NCI-H1417 (cell line): ENCODE measurements at places on chromosomes 6 and 20.

- DNase-seq = peak; percentile 28
Measured at GRCh38 chr20:61588411-61589385, 336.6 kb downstream of the CDH4 start.

GRCh38 chr6:104995989-104996617 is 39.2 kb downstream of the LIN28B start:
- DNase-seq = no peak

DNA sequence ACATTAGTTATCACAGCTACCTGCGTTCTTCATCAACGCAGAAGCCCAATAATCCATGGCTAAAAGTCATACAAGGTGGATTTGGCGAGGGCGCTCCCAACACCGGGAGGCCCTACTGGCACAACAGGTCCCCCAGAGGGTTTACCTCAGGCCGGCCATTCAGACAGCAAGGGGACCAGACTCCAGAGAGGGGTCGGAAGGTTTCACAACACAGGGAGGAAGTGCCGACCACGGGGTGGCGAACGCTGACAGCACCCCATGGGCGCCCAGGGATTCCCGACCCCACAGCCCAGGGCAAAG is 1515.9 kb upstream of the DEFB115 start:
- no peak for DNase-seq

DNA sequence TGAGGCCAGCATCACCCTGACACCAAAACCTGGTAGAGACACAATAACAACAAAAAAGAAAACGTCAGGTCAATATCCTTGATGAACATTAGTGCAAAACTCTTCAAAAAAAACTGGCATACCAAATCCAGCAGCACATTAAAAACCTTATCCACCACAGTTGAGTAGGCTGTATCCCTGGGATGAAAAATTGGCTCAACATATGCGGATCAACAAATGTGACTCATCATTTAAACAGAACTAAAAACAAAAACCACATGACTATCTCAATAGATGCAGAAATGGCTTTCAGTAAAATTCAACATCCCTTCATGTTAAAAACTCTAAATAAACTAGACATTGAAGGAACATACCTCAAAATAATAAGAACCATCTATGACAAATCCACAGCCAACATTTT is 59.6 kb upstream of the PHIP start:
- no peak for DNase-seq

DNA sequence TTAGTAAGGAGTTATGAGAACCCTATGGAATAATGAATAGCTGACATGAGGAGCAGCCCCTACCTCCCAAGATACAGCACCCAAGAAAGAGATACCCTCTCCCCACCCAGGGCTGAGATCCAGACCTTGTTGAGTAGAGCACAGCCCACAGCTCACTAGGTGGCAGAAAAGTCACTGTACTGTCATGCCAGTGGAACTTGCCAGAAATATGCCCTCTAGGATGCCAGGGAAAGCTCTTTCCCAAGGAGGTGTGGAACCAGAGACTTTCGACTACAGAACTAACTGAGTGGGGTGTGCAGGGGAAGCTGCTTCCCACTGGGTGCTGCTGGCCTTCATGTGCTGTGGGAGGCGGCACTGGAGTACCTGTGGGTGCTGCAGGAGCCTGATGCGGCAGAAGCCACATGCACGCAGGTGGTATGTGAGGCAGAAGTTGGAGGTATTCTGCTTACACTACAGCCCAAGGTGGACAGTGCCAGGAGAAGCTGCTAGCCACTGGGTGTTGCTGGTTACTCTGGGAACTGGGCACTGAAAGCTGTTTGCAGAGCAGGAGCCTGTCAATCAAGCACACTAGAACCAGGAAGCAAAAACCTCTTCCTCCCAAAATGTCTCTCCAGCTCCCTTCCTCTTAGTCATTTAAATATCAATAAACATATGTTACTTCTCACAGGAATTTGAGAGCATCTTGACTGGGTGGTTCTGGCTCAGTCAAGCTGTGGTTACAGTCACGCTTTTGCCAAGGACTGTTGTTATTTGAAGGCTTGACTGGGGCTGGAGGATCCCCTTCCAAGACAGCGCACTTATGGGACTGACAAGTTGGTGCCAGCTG is 17.8 kb downstream of the ARMC12 start:
- DNase-seq = no peak

DNA sequence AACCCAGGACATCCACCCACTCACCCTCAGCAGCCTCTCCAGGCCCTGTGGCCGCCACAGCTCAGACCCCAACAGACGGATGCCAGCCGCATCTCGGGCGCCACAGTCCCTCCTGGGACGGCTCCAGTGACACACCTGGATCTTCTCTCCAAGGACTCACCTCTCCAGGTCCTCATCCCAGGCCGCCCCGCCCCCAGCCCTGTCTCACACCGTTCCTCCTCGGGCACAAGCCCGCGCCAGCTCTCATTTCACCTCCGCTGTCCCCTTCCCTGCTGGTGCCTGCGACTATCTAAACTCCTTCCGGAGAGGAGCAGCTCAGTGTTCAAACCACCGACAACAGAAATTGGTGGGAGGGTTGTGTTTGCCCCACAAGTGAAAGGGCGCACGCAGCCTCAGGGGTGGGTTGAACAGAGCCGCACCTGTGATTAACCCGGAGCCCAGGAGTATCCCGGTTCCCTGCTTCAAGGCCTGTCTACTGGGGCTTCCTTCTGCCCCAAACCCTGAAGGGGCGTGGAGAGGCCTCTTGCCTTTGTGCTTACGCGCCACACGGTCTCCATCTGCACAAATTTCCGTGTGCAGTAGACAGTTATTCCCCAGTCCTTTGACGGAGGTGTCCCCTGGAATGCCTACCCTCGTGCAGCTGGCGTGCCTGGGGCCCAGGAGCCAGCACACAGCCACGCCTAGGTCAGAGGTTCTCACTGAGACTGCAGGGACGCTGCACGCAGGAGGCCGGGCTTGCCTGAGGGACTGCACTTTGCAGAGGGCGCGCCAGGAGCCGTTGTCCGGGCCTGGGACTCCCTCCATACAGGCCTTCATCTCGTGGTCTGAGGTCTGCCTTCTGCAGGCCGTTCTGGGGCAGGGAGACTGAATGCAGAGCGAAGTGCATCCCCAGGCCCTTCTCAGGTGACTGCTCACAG is 232.7 kb downstream of the DLL1 start:
- DNase-seq = no peak

DNA sequence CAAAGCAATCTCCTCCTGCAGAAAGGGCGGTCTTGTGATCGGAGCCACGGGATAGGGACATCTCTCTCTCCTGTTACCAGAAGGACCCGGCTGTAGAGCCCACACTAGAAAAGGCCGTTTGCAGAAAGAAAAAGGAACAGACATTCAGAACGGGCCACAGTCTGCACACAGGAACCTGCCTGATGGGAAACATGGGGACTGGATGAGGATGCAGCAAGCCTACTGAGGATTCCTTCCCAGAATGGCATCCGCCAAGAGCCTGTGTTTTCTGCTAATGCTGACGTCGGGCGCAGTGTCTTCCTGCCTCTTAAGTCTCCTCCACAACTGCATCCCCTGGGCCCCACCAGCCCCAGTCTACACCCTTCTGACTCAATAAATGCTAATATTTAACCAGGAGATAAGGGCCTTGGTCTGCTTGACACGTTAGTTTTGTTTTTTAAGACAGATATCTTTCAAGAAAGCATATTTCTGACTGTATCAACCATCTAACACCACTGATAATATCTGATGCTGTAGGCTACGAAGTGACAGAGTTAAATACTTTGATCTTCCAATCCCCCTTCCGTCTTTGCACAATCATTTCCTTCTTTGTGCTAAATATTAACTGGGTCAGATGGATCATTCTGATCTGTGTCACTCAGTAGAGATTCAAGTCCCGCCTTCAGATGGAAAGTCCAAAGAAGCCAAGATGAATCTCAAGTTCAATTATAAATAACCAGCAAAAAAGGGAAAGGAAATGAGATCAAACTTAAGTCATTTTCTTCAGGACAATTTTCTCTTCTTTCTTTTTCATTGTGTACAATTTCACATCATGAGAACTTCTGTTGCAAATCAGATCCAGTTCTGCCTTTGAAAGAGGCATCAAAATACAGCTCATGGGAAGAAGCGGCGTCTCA is 20.7 kb downstream of the FAM50B start:
- no peak for DNase-seq

DNA sequence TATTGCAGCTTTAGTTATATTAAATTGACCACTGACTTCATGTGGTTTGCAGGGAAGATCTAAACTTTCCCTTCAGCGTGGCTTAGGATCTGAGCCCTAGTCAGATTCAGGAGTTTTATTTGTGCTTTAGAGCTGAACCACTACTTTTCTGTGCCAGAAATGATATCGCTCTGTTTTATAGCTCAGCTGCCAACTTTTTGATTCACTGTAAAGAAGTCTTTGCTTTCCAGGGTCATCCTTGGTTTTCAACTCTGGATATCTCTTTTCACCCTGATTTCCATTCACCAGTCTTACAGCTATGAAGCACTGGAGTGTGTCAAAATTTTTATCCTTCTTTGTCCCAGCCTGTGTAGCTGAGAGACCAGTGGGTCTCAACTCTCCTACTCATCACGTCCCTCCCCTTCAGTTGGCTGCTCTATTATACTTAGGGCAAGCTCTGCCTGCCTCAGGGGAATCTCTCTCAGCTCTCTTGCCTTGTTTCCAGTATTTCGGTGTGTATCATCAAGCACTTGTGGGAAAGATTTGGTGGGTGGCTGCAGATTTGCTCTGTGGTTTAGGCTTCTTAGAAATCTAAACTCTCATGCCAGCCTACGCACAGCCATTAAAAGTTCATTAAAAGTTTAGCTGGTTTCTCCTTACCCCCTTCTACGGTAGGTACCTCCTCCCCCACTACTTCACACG is 425.5 kb downstream of the TENT5A start:
- no peak for DNase-seq

DNA sequence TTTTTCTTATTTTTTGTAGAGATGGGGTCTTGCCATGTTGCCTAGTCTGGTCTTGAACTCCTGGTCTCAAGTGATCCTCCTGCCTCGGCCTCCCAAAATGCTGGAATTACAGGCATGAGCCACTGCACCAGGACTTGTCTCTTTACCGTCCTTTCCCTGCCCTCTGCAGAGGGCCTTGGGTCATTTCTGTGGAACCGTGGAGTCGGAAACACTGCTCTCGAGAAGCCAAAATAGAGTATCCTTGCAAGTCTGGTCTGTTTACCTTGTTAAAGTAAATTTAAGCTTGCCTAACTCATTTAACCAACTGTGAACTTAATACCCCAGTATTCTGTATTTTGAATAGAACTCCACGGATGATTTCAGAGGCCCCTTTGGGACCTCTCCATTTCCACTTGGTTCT is 51.4 kb downstream of the KDM1B start:
- DNase-seq = peak; percentile 88

GRCh38 chr20:57762531-57763234 is 52.9 kb upstream of the PMEPA1 start:
- no peak for DNase-seq

DNA sequence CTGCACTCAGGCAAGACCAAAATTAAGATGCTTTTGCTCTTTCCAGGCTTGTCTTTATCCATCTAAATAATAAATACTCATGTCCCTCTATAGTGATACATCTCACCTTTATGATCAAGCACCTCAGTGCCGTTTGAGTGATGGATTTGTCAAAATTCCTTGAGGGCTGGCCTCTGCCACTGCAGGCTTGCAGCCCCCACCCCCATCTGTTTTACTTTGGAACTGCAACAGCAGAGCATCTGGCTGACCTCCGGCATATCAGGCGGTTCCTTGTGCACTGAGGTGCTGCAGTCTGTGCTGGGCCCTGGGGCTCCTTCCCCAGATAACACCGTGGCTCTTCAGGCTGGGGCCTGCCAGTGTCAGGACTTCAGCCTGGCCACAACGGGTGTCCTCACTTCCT is 386.9 kb downstream of the CDH26 start:
- DNase-seq = no peak

DNA sequence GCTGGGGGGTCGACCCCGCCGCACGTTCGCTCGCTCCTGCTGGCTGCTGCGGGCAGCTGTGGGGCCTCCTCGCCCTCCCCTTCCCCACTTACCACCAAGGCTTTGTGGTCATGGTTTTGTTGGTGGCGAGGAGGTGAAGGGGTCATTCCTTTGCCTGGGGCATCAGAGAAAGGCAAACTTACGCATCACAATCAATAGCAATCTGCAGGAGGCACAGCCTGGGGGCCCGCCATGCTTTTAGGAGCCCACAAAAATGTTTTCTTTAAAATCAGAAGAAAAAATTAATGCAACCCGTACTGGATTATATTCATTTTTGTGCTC is 137.0 kb downstream of the IMPG1 start:
- DNase-seq = no peak

DNA sequence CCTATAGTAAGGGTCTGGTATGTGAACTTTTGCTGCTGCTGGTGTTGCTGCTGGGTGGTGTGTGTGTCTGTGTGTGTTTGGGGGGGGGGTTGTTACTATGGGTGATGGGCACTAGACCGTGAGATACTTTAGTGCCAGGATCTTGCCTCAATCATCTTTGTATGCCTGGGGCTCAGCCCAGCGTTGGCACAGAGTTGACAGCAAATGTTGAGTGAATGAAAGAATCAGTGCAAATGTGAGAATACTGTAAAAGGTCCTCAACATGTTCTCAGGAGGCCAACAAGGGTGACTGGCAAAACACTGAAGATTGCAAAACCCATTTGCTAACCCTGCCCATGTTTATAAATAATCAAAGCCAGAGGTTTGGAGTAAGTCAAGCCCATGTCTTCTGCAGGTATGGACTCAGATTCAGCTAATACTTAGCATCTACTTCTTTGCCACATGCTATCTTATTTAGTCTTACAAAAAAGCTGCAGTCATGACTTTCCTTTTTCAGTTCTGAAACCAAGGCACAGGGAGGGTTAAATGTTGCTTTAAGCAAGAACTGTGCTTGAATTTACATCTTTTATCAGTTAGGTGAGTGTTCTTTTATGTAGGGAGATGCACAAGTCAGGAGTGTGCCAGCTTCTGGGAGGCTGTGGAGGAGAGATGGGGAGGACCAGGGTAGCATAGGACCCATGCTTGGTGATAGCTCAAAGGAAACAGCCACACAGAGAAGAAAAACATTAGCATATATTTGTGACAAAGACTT is 125.3 kb upstream of the SPACA1 start:
- DNase-seq = no peak

- DNase-seq = no peak
Measured at GRCh38 chr6:130547723-130548122, 181.9 kb downstream of the TMEM200A start.

DNA sequence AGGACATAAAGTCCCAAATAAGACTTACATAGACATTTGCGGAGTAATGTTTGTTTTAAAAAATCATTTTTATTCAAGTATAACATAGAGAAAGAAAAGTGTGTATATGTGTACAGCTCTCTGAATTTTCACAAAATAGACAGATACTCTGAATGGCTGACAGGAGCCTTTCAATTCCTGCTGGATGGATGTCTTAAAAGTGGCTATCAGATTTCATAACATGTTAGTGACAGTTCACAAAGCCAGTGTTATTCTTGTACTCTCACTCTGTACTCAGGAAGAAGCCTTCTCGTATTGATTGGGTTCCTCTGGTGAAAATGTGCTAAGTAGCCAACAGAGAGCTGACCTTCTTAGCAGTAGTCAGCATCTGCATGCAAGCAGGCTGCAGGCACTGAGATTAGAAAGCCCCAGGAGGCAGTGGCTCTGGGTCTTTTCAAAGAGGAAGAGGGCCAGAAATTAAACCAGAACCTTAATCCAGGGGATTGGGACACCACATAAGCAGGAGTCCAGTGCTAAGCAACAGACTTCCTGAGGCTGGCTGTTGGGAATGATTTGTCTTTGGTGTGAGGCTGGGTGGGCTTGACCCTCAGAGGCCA is 19.7 kb downstream of the SLC17A4 start:
- peak; percentile 56 for DNase-seq
